ENCODE measurements at places on chromosomes 3 and 15. TPM values are rescaled to one million over a fixed set of nuclear protein-coding genes. Genes with fewer than 3 reads are reported as not detected.

DNA sequence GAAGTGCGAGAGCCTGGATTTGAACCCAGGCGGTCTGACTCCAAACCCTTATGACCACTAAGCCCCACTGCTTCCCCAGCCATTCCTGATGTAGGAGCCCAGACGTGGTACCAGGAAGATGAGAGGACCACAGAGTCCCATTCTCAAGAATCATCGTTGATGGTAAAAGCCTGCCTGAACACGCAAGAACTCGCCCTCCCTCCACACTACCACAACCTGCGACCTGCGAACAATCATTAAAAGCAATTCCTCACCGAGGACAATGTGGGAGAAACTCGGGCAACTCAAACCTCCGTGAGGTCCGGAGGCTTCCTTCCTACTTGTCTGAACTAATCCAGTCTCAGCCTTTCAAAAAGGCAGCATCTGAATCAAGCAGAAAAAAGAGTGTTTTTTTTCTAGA lies 10.3 kb downstream of the MAGI1 start:
- no peak for DNase-seq

- no peak for DNase-seq
These were observed 457.1 kb upstream of the ROBO2 start for GRCh38 chr3:76582632-76583378.

DNA sequence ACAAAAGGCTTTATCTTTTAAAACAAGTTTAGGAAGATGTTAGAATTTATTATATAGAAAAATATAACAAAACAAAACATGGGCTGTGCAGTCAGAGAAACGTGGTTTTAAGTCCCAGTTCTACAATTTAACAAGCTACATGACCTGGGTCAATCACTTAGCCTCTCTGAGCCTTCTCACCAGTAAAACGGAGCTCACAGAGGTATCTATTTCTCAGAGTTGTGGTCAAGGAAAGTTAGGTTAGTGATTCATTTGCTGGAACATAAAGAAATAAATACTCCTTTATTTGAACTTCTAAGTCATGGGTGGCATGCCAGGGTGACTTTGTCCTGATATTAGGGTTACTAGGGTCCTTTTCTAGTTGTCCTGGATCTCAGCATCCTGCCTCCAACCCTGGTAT lies 10.8 kb upstream of the CCDC174 start:
- DNase-seq = no peak

DNA sequence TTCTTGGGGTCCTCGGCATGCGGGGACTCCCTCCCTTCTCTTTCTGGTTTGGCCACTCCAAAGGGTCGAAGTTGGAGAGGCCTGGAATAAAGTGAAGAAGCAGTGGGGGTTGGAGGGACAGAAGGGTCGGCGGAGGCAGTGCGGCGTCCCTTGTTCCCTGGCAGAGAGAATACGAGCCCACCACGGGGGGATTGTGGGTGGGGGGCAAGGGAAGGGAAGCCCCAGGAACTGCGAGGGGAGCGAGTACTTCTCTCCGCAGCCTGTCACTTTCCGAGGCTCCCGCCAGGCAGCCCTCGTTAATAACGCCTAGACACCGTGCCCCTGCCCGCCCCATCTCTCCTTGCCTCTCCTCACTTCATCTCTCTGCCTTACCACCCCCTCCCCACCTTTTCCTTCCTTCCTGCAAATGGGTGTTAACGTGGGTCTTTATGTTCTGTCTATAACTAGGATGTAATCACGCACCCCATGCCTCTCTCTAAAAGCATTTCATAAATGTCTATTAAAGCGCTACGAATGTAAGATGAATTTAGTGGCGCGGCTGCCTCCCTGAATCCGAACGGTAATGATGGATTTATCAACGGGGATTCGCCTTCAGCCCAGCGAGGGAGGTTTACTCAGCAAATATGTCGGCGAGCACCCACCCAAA lies 13.7 kb downstream of the NR2F2 start:
- no peak for DNase-seq

DNA sequence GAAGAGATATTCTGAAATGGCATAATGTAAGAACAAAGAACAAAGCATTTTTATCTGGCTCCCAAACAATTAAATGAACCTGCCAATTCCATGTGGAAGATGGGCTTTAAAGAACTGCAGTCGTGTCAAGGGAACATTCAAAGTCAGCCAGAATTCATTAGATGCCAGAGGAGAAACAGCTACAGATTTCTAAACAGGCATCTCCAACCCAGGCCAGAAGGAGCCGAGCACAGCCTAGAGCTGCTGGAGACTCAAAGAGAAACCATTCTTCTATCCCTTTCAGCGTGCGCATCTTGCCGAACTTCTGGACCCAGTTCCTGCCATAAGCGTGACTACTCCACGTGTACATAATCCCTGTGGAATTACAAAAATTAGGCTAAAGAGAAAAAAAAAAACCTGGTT lies 60.4 kb downstream of the MB21D2 start:
- no peak for DNase-seq

DNA sequence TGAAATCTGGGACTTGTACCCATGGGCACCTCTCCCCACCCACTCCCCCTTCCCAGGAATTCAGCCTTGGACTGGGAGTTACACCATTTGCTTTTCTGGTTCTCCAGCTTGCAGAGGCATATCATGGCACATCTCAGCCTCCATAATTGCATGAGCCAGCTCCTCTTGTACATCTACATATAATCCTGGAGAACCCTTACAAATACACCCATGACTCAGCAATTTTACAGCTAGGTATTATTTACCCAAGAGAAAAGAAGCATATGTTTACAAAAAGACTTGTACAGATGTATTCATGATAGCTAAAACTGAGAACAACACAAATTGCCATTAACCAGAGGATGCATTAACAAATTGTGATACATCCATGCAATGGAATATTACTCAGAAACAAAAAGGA lies 58.4 kb downstream of the RPLP1 start:
- no peak for DNase-seq

DNA sequence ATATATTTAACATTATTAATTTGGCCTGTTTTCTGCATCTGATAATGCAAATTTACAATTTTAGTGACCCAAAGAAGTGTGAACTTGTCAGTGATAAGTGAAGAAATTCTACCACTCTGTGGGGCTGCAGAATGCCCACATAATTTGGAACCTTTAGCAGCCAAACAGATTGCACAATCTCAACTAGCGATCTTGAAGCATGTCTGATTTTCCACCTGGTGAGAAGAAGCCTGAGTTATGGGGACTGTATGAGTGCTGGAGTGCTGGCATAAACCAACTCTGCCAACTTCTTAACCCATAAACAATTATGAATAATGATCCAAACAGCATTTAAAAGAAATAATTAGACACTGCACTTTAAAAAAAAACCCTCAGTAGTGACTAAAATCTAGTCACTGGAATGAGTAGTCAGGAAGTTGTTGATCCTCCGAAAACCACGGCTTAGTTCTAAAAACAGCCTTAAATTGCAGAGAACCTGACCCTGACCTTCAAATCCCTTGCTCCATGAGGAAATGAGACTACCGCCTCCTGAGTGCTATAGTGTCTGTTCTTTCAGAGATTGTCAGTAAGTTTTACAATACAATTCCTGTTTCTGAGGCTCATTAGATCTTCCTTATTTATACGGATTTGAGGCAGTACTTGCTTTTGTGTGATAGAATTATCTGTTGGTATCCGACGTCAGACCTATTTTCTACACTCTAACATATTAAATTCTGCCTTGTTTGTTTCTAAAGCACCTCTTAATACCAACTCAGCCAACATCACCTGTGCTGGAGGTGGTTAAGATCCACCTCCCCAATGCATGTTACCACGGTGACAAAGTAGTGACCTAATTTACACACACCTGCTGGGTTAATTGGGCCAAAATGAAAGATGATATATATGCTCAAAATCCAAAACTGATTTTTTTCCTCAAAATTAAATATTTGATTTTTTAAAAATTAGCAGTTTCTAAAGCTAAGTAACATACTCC lies 267.7 kb downstream of the ZBTB20 start:
- no peak for DNase-seq

GRCh38 chr3:23754215-23754614 lies 51.5 kb upstream of the UBE2E1 start:
- DNase-seq = no peak

The CHL1 gene
- 17.5 TPM for total RNA-seq

The LMCD1 gene
- total RNA-seq = 23.3 TPM

All from esophagus squamous epithelium (tissue), 5 donors.